ENCODE measurements at places on chromosomes 12 and 14.
A peak's percentile ranks its signal among the peaks of the same experiment; 100 is the strongest.

GRCh38 chr12:71683633-71684032, 2.2 kb upstream of the TMEM19 start:
- no peak for DNase-seq

DNA sequence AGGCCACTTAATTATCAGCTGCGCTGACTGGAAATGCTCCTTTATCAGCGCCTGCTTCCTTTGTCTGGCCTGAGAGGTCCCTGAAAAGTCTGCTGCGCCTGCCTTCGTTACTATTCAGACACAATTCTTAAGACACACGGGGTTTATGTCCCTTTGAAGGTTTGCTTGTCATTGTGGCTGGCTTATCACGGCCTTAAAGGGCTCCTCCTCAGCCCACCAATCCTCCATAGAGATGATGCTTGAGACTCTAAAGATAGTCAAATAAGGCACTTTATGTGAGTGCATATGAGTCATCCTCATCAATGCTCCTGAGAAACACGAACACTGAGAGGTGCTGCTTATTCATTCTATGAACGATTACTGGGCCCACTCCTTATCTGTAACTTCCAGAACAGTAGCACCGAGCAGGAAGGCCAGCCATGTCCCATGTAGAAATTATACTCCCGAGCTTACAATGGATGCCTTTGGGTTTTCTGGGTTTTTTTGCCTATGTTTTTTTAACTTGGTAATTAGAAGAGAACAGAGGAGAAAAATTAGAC, 1268.2 kb upstream of the TMEM132C start:
- no peak for DNase-seq

GRCh38 chr12:18428416-18428815, 167.1 kb downstream of the PIK3C2G start:
- no peak for DNase-seq

- DNase-seq: no peak
These were observed 14.2 kb downstream of the HIP1R start for GRCh38 chr12:122849352-122850047.

GRCh38 chr14:50173891-50174290, 57.5 kb downstream of the SOS2 start:
- no peak for DNase-seq

- DNase-seq: no peak
These were observed at the start of gene CLEC6A for GRCh38 chr12:8455727-8456360. Gene CLEC6A (plus strand): TSS chr12:8455962. CDS start chr12:8456112, 150 bp downstream.

GRCh38 chr14:60204843-60205774, 39.9 kb upstream of the DHRS7 start:
- no peak for DNase-seq

DNA sequence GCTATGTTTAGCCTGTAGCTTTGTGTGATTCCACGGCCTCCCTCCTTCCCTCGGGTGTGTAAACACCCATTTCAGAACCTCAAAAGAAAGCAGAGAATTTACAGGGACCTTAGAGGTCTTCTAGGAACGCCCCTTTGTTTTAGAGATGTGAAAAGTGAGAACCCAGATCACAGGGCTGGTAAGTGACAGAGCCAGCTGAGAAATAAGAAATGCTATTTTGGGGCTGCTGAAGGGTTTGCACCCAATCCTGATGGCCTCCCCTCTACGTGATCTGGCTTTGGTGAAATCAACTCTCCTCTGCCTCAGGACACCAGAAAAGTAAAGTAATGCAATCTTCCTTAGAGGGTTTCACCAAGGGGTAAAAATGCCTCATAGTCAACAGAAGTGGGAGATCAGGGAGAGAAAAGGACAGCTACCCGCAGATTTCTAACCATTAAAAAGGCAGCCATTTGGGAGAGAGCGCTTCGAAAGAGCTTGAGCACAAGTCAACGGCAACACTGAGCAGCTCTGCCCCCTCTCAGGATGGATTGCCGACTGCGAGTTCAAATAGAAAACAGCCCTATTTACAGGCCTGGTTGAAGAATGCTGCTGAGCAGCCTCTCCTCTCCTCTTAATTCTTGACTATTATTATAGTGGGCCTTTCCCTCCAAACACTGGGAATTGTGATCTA, 78.5 kb upstream of the RASSF3 start:
- DNase-seq: no peak

GRCh38 chr14:64444984-64445845, 20.1 kb upstream of the AKAP5 start:
- DNase-seq: peak; percentile 41

- DNase-seq: no peak
These were observed 111.2 kb downstream of the LRRIQ1 start for GRCh38 chr12:85147331-85147730.

- DNase-seq: no peak
These were observed at the start of gene SOCS2 for GRCh38 chr12:93571925-93572711. Gene SOCS2 (plus strand): TSS chr12:93572675. CDS start chr12:93572898, 223 bp downstream.

DNA sequence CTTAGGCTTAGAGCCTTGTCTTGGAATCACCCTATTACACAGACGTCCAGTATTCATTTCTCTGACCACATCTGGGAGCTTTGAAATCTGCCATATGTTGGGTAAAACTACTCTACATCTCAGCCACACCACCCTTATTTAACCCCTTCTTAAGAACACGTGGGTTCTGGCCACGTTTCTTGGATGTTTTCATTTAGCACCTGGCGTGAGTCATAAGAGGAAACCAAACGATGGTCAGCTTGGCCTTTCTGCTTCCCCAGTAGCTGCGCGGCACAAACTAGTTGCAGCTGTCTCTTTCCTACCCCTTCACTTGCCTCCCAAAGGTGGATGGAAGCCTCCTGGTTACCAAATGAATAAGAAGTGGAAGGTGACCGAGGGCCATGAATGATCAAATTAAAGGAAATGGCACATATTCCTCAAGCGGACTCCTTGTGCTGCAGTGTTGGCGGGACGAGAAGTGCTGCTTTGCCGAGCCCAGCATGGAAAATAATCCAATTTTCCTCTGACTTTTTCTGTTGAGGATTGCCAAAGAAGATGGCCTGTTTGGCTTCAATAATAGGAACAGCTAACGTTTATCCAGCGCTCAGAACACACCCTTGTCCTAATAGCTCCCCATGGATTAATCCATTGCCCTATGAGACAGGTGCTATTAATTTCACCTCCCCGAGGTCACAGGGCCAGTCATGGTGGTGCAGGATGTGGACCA, 154.1 kb downstream of the ZNF664 start:
- no peak for DNase-seq

- DNase-seq: no peak
These were observed 85.0 kb downstream of the PAPOLA start for GRCh38 chr14:96586921-96587822.

DNA sequence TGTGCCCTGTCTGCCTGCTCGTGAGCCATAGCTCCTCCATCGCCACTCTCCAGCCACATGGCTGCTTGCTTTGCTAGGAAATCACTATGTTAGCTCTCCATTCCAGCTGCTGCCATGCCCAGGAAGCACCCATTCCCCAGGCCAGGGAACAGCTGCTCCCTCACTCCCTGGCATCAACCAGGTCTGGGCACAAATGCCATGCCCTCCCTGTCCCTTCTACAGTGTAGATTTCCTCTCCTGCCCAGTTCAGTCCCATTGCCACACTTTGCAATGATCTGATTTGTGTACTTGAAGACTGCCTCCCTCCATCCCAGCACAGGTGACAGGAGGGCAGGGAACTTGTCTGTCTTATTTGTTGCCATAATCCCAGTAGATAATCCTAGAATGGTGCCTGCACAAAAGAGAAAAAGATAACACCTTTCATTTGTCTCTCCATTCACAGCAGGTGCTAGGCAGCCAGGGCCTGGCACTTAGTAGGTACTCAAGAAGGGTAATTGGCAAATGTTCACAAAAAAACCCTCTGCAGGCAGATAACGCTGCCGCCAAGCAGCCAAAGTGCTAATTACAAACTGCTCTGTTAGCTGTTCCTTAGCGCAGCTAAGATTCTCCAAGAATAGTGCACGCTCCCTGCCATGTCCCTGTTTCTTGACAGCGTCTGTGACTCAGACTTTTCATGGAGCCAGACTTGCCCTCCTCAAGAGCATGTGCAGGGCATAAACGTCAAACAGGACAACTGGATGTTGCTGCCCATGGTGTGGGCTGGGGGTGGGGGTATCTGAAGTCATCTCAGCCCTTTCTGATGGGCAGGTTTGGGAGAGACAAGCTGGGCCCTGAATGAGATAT, 69.1 kb downstream of the ARL6IP4 start:
- DNase-seq: no peak

DNA sequence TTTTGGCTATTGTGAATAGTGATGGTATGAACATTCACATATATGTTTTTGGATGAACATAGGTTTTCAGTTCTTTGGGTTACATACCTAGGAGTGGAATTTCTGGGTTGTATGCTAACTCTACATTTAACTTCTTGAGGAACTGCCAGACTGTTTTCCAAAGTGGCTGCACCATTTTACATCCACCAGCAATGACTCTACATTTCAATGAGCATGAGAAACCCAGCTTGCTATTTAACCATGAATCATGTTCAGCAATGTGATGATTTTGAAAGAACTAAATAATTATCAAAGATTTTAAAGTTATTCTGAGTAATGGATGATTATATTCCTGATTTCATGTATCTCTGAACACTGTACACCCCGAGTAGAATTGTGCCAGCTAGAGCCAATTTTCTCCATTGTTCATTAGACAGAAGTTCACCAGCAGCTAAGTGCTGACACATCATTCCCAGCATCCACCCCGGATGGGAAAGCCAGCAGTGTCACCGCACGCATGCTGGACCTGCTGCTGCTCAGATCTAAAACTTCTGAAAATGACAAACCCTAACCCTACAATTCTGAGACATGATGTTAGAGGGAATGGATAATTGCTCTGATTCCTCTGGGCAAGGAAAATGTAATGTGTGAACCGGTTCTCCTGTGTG, 13.3 kb upstream of the ANAPC5 start:
- no peak for DNase-seq

- no peak for DNase-seq
These were observed 163.6 kb upstream of the PLEKHG7 start for GRCh38 chr12:92539110-92539749.

GRCh38 chr12:89733579-89734201, 25.1 kb upstream of the ATP2B1 start:
- DNase-seq: no peak

GRCh38 chr14:61839507-61839906, 77.3 kb downstream of the SNAPC1 start:
- no peak for DNase-seq

DNA sequence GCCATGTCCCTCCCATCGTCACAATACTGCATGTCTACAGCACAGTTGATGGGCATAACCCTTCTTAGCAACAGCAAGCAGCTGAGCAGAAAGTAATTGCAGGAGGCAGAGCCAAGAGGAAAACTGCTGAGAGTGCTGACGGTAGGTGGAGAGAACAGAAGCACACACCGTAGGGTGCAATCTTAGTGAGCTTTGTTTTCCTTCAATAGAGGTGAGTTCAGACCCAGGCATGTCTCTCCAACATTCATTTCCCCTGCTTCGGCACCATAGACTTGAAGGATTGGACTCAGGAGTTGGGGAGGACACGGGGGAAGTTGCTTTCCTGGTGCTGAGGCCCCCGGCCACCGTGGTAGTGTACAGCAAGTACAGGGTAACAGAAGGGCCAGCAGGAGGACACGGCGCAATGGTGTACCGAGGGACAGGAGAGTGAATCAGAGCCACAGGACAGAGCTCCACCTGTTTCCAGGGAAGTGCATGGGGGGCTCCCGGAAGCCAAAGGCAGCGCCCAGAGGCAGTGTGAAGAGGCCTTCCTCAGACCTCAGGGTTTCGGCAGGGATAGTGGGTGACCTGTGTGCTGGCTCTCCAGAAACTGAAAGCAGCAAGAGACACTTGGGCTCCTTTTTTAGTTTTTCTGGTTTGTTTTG, 36.3 kb upstream of the SINHCAF start:
- DNase-seq: no peak

DNA sequence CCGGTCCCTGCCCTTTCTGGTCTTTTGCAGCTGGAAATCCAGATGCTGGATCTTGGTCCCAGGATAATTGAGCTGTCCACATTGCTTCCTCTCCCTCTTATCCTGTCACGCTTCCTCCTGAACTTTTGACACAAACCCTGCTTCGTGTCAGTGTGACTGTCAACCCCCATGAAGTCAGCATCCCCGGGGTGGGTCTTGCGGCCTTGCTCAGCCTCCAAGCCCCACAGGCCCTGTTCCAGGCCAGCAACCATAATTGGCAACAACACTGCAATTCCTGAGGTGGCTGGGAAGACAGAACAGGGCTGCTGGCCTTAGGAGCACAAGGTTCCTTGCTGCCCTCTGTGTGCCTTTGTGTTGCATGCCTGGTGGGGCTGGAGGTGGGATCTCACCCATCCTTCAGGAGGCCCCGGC, 74.9 kb downstream of the NTF3 start:
- no peak for DNase-seq

DNA sequence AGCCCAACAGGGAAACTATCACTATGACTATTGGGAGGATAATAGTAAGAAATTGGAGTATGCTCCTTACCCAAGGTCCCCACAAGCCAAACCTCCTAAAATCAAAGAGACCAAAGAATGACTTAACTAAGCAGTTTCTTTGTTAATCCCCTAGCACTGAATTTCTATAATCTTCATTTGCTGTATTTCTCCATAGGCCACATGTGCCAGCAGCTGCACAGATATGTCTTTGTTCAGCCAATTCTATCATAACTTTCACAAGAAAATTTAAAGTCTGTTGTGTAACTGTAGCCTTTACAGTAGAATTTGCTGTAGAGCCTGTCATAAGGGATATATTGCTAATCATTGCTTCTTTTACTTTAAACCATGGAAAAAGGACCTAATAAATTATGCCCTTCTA, 104.0 kb downstream of the RIN3 start:
- DNase-seq: no peak

GRCh38 chr12:104513681-104514080, 56.9 kb downstream of the CHST11 start:
- DNase-seq: no peak

DNA sequence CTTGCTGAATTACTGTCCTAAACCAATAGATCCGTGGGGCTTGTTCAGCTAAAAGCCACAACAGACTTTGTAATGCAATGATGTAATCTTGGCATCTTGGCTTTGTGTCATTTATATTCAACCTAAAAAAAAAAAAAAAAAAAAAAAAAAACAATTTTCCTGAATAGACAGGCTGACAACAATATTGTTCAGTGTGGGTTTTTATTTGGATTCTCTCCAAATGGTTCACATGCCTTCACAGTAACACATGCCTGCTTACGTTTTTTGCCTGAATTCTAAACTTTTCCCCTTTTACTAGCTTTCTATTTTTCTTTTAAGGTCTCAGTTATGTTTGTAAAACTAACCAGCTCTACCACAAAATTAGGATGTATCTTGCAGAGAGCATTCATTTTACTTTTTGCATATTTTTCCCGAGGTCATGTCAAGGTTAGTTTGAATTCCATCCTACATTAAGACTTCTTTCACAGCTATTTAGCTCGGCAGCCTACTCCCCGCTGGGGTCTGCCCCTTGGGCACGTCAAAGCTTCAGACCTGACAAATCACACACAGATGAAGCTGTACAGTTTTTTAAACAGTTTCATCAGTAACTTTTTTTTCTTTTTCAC, 213.7 kb upstream of the NPAS3 start:
- DNase-seq: no peak

DNA sequence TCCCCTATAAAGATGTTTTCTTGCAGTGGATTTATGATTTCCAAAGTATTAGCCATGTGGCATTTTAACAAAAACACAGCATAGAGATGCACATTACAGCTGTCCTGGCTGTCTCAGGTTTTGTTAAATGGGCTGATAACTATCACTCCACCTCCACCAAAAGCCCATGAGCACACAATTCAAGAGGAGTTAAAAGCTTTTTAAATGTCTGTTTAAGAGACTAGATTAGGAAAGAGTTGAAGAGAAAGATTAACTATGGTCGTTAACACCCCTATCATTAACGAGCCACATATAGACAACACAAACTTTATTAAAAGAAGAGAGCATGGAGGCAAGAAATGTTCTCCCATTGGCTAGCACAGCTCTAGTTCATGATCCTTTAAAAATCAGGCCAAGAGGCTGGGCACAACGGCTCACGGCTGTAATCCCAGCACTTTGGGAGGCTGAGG, 14.5 kb downstream of the CBX5 start:
- no peak for DNase-seq
